ENCODE measurements at places on chromosomes 3 and 15.

- DNase-seq, result no peak
These were observed 134.7 kb downstream of the P3H2 start for GRCh38 chr3:189985948-189986347.

GRCh38 chr3:11056531-11057050 lies 64.0 kb downstream of the SLC6A1 start:
- DNase-seq, result no peak

- no peak for DNase-seq
These were observed 60.2 kb downstream of the SCN5A start for GRCh38 chr3:38588995-38589937.

GRCh38 chr3:125257536-125257935 lies 45.0 kb upstream of the SLC12A8 start:
- no peak for DNase-seq

- no peak for DNase-seq
These were observed 198.1 kb downstream of the MBNL1 start for GRCh38 chr3:152466784-152467183.

GRCh38 chr15:41940441-41940857 lies 31.9 kb downstream of the EHD4 start:
- DNase-seq, result peak; percentile 56

DNA sequence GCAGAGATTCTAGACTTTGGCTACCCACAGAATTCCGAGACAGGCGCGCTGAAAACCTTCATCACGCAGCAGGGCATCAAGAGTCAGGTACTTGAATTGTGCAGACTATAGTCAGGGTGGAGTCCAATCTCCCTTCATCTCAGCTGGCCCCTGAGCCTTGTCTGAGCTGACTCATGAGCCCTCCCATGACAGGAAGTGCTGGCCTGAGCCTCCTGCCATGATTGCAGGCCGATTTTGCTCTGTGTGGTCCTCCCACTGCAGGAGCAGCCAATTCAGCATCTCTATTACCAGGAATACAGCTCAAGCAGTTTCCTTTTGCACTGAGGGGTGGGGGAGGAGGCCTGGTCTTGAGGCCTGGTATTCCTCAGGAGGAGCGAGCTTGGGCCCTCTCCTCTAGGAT lies 5.5 kb downstream of the AP2M1 start:
- no peak for DNase-seq

- no peak for DNase-seq
These were observed 9.9 kb downstream of the PDIA5 start for GRCh38 chr3:123076496-123077418.

DNA sequence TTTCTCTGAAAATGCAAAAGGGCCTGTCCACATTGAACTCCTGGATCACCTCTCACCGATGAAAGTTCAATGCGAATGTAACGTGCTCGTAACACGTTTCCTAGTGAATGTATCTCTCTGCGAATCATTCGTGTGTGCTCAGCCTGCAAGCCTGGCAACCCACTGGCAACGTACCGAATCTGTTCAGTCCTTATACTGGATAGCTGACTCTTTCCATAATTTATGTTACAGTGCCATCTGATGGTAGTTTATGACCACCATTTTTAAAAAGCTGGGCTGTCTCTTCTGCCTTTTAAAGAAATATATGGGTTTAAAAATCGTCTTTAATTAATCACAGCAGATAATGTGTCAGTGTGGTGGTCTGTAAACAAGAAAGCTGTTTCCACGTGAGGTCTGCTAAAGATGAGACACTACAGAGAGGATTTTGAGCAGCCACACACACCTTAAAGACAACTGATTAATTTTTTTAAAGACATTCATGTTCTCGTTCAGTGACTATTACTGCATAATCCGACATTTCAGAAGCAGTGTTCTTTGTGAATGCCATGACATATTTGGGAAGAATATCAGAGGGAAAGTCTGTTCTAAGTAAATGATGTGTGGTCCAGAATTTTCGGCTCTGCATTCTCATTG lies 69.4 kb upstream of the FOXP1 start:
- DNase-seq, result peak; percentile 12

GRCh38 chr15:76368122-76368621 lies 31.6 kb downstream of the ISL2 start:
- no peak for DNase-seq

DNA sequence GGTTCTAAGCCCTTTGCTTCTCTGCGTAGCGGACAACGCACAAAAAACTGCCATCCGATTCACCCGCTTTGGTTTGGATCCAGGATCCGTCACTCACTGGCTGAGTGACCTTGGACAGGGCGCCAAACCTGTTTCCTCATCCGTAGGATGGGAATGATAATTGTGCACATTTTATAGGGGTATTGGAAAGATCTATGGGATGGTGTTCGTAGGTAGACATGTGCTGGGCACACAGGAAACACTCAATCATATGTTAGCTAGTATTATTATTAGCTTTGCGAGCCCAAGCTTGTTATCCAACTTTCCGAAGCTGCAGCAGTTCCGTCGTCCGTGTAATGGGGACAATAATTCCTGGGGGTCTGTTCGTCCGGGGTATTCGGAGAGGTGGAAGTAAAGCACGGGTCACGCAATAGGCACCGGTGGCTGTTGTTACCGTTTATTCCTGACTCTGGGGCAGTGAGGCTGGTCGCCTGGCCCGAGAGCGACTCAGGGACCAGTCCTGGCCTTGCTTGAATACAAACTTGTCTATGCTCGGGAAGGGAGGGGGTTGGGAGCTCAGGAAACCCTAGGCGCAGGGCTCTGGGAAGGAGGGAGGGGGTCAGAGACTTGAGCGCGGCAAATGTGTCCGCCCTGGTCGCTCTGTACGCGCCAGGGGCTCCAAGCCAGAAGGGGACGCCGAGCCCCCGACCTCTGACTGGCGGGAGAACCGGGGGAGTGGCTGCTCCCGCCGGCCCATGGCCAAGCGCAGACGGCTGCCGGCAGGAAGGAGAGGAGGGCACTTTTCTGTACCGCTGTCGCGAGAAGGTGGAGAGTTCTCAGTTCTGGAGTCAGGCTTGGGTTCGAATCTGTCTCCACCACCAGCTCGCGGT lies 1.3 kb downstream of the SPSB4 start:
- DNase-seq, result no peak

DNA sequence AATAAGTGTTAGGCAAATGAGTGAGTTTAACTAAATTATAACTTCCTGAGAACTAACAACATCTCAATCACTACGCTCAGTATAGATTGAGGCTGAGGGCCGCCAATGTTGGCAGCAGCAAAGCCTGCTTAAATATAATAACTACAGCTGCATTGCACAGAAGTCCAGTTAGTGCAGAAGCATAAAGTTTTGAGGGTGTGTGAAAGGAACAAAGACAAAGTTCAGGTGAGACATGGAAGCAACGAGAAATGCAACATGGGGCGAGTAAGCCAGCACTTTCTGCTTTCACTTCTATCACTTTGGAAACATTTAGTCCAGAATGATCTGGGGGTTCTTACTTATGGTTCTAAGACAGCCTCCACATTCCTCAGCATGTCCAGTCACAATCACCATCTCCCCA lies 1052.3 kb upstream of the CFAP20DC start:
- DNase-seq, result no peak

DNA sequence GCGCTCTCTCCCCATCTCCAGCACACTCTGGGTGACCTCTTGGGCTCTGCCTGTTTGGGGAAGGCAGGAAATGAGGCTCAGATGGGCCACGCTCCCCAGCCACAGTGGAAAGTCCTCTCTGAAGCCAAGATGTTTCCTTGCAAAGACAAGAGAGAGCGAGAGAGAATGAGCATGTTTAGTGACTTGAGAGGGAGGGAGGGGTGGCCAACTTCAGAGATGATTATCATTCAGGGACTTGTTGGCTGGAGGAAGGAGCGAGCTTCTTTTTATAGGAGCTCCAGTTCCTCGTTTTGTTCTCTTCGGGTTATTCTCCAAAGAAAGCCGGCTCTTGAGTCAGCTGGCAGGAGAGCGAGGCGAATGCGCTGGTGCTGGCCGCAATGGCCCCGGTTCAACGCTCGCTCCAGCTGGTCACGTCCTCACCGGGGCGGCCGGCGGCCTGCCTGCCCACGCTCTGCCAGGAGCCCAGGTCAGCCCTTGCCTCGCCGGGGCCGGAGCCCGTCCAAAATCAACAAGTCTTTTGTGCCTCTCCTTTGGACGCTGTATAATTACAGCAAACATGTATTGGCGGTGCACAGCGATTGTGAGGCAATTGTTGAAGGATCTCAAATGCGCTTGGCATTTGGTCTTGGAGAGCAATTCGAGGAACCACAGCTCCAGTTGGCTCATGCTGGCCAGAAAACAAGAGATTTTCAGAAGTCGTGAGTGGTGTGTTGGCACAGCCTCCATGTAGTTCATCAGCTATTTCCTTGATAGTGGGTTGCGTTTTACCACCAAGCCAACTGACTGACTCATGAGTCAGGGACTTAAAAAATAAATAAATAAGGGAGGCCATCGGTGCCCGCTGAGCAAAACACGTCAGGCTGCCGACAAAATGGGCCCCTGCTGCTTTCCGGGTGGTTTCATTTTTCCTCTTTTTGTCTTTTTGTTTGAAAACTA lies 288.6 kb downstream of the UACA start:
- peak; percentile 69 for DNase-seq

GRCh38 chr3:118406562-118406961 lies 628.1 kb downstream of the IGSF11 start:
- no peak for DNase-seq

DNA sequence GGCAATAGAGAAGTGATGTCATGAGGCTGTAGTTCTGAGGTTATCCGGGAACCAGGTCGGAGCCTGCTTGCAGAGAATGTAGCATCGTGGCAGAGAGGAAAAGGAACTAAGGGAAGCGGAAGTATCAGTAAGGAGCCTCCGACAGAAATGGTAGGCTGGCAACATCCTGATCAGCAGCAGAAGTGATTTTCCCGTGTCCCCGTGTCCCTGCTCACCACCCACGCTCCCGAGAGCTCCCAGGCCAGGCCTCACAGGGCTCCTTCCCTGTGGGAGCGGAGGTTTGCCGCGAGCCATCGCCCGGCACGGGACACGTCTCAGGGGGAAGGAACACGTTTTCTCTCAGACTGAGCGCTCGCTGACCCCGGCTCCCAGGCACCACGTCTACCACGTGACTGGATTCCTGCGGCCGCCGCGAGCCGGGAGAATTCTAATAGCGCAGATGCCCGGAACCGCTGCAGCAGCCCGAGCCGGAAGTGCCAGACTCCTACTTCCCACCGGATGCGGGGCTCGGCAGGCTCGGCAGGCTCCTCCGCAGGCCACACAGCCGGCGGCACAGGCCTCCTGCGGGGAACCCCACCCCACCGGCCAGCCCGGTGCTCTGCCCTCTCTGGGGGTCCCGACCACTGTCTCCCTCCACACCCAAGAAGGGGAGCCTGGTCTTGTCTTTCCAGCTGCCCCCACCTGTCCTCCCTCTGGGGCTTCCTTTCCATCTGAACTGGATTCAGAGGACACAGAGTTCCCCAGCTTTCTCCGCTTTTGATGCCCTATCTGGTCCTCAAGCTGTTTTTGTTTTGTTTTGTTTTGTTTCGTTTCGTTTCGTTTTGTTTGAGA lies 99.3 kb downstream of the BDH1 start:
- DNase-seq, result peak; percentile 63

- DNase-seq, result no peak
These were observed 11.0 kb downstream of the STARD5 start for GRCh38 chr15:81312790-81313543.

GRCh38 chr3:42009456-42009855 lies 47.6 kb upstream of the ULK4 start:
- DNase-seq, result no peak

DNA sequence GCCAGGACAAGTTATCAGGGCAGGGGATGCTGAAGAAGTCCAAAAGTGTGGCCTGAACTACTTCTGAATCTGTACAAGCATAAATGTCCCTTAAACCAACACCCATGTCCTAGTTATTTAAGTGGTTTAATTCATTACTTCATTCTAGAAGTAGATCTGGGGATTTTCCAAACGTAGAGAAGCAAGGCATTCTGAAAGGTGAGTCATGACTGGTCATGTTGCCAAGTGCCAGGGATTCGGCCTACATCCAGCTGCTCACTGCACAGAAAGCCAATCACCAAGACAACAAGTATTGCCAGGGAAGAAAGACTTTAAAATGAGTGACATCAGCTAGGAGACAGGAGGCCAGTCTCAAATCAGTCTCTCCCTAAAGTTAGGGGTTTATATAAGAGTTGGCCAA lies 396.6 kb downstream of the GABRB3 start:
- no peak for DNase-seq

DNA sequence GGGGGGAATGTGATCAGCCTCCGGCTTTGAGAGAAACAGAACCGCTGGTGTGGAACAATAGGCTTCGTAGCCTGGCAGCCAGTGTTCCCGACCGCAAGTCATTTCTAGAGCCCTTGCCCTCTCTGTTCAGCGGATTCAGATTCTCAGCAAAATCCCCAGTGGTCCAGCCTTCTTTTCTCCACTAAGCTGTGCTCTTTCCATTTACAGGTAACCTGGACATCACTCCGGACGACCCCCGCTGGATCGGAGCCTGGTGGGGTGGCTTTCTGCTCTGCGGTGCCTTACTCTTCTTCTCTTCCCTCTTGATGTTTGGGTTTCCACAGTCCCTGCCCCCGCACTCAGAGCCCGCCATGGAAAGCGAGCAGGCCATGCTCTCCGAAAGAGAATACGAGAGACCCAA lies 250.6 kb downstream of the SLCO3A1 start:
- DNase-seq, result no peak

Measured in stimulated activated naive CD8-positive, alpha-beta T cell treated with anti-CD3 and anti-CD28 coated beads, Interleukin-15, amount 100 ng/mL, for 72 hours (primary cell).